ENCODE measurements at places on chromosomes 12 and 14.

- DNase-seq, result no peak
Observed at GRCh38 chr14:89892953-89893352, 61.6 kb downstream of the EFCAB11 start.

- no peak for DNase-seq
Observed at GRCh38 chr12:115387467-115387901, 703.5 kb upstream of the TBX3 start.

- no peak for DNase-seq
Observed at GRCh38 chr12:51687614-51688013, 96.6 kb downstream of the SCN8A start.

DNA sequence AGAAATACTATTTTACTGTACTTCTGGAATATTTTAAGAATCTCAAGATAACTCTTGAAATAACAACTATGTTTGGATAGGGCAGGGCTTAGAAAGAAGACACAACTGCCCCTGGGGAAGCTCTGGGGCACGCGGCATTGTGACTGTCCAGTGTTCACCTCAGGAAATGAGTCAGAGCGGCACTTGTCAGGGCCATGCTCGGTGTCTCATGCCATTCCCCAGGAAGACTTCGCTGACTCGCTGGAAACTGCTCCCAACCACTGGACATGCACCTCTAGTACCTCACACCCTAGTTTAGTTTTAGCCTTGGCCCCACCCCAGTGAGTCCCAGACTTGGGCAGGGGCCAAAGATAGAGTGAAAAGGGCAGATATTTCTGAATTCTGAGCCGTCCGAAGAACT is 192.0 kb downstream of the TTC7B start:
- DNase-seq, result no peak

- DNase-seq, result no peak
Observed at GRCh38 chr12:52980096-52980649, 26.1 kb upstream of the EIF4B start.

- DNase-seq, result no peak
Observed at GRCh38 chr14:72014486-72014885, 82.3 kb downstream of the RGS6 start.

DNA sequence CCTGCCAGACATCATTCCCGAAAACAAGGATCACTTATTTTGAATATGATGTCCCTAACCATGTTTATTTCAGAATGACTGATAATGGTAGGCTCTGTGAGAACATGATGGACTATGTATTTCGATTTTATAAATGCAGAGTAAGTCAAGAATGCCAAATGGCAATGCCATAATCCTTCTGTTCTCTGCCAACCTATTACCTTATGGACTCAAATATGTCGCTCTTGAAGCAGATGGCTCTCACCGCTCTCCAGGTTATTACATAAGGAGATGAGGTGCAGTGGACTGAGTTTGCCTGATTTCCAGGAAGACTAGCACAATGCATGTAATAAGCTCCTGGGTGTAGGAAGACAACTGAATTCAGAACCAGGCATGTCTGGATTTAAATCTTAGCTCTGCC is 227.2 kb downstream of the BTG1 start:
- DNase-seq, result no peak

DNA sequence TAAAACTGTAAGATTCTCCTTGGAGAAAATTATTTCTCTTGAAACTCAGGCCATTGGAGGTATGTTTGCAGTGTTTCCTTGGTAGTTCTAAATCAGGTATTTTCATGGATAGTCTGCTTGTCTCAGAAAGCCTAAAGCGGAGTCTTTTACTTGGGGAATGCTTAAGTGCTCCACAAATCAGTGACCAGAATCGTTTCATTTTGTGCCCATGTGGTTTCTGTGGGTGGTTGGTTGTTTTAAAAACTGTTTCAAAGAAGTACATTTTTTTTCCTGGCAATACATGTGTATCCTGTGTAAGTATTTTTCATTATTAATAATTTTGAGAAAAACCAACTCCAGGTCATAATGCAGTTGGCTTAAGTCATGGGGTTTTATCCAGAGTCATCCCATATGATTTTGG is 33.6 kb downstream of the CCDC91 start:
- DNase-seq, result peak; percentile 75

DNA sequence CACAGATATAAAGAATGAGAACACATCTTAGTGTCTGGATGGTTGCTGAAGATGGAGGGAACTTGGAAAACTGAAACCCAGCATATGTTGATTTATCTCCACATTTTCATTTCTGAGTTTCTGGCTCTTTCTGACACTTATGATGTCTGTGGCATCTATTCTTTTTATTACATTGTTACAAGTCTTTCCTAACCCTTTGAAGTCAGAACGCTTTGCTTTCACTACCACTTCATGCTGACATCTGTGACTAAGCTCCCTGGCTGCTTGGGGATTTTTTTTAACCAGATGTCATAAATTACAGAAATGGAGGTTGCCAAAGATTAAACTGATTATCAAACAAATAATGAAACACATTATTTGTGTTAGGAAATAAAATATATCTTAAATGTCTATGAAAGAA is 188.7 kb downstream of the KITLG start:
- DNase-seq, result peak; percentile 67

Measured in activated CD4-positive, alpha-beta T cell treated with anti-CD3 and anti-CD28 coated beads, Interleukin-10, Interleukin-2, amounts not matched to agents 100 ng/mL and 50 ng/mL, durations not matched to agents 16 hours and 8 hours (primary cell).